ENCODE measurements at places on chromosomes 12 and 14. TPM values are rescaled to one million over a fixed set of nuclear protein-coding genes. Genes with fewer than 3 reads are reported as not detected.

Gene PIWIL1
- not detected for total RNA-seq

Gene ATL1
- total RNA-seq = 5.5 TPM

Gene SYNE2
- 9.2 TPM for total RNA-seq

Gene USP44
- total RNA-seq = 0.78 TPM

Gene NTS
- not detected for total RNA-seq

Gene RD3L
- not detected for total RNA-seq

Gene RPL10L
- not detected for total RNA-seq

Gene KRT3
- total RNA-seq = not detected

Gene GDF3
- total RNA-seq = not detected

Gene CCDC184
- 0.39 TPM for total RNA-seq

Gene SERPINA9
- not detected for total RNA-seq

Gene CMKLR1
- total RNA-seq = 7.0 TPM

Gene MAP3K9
- under 0.01 TPM for total RNA-seq

Gene KLRF1
- under 0.01 TPM for total RNA-seq

Gene POTEM
- total RNA-seq = not detected

Gene EML5
- not detected for total RNA-seq

Gene AKAP5
- total RNA-seq = 0.20 TPM

Gene CAPZA3
- total RNA-seq = not detected

Gene TAS2R31
- 4.8 TPM for total RNA-seq

Gene FGF6
- total RNA-seq = not detected

Gene PTGER2
- 23.5 TPM for total RNA-seq

Gene POU6F1
- 1.8 TPM for total RNA-seq

Gene AACS
- total RNA-seq = 31.2 TPM

Gene RIPK3
- total RNA-seq = 3.7 TPM

Gene FAM161B
- total RNA-seq = 3.3 TPM

All from subcutaneous preadipocyte (primary cell).